ENCODE measurements at places on chromosomes 1 and 21.

DNA sequence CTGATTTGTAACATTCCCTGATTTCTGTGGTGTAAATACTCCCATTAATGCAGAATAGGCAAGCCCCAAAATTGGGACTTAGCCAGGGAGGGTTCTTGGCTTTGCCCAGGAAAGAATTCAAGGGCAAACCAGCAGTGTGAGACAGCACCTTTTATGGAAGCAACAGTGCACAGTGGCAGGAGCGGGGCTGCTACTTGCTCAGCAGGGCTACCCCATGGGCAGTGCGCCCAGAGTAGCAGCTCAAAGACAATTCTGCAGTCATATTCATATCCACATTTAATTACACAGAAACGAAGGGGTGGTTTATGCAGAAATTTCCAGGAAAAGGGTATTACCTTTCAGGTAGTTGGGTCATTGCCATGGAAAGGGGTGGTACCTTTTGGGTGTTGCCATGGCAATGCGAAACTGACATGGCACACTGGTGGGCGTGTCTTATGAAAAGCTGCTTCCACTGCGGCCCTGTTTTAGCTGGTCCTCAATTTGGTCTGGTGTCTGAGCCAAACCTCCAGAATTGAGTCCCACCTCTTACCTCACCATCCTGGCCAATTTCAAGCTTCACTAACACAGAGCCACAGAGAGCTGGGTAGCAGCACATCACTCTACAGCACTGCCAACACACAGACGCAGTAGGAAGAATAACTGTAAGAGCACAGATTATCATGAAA, 35.9 kb downstream of the FHAD1 start:
- DNase-seq = no peak

GRCh38 chr1:3773572-3774275, 1.2 kb downstream of the SMIM1 start:
- DNase-seq = no peak

DNA sequence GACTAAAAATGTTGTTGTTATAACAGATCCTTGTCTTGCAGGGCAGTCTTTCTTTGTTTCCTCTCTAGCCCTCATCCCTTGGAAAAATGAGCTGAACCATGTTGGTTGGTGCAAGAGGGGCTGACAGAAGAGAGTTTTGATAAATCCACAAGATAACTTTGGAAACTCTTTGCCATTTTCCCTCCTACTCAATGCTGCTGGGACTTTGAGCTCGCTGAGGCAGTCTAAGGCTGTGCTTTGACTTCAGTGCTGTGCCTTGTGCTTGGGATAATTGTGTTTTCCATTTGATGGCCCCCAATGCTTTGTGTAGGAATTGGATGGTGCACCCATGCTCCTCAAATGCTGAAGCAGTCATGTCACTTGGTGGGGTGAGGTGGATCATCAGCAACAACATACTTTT, 31.7 kb downstream of the ST6GALNAC3 start:
- DNase-seq = no peak

DNA sequence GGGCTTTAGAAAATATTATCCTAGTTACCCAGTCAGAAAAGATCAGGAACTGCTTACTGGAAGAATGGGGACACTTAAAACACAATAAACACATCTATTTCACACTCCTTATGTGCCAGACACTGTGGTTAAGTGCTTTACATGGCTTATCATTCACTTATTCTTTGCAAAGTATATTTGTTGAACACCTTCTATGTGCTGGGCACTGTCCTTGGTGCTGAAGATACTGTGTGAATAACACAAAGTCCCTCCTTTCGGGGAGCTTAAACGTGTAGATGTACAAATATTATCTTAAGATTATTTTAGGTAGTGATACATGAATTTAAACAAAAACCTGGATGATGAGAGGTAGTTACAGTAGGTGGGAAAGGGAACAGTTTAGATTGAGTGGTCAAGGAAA, 169.3 kb downstream of the ST6GALNAC5 start:
- no peak for DNase-seq

DNA sequence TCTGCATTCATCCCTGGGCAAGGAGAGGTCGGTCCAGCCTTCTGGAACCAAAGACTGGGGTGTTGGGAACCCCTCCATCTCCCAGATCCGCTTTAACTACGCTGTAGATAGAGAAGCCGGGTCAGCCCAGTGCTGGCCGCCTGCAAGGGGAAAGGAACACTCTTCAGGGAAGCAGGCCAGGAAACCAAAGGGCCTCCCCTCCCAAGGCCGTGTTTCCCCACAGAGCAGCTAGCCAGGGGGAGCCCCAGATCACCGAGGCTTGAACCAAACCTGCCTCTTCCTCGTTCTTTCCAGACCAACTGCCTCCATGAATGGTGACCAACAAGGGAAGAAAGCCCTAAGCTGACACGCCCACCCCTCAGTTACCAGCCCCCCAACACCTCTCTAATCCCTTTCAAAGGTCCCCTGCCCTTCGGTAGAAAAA, 1.2 kb upstream of the CHD5 start:
- no peak for DNase-seq

All from OCI-LY7 (cell line).